Cortex of kidney (tissue), 1 donor: ENCODE measurements at places on chromosomes 5 and 9.

GRCh38 chr9:109315480-109316206 lies 5.2 kb downstream of the EPB41L4B start:
- no peak for DNase-seq

- DNase-seq: no peak
Measured at GRCh38 chr9:136273244-136273865, 27.7 kb upstream of the QSOX2 start.

- no peak for DNase-seq
Measured at GRCh38 chr9:76198336-76198735, 195.9 kb downstream of the RFK start.

GRCh38 chr5:123515904-123516303 lies 3.9 kb downstream of the CSNK1G3 start:
- DNase-seq: no peak

DNA sequence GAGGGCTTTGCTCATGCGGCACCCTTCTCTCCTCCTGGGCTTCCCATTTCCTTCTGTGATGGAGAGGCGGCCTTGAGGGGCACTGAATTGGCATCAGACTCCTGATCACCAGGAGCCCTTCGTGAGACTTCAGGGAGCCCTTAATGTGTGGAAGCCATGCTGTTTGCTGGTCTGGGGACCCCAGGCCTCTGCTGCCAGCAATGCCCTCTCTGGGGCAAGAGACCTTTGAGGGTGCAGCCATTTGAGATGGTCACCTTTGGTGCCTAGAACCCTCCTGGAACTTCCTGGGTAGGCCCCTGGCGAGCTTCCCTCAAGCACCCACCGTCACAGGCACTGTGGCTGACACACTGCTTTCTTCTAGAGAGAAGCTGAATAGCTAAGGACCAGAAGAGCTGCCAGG lies 338.7 kb upstream of the IRX4 start:
- no peak for DNase-seq

DNA sequence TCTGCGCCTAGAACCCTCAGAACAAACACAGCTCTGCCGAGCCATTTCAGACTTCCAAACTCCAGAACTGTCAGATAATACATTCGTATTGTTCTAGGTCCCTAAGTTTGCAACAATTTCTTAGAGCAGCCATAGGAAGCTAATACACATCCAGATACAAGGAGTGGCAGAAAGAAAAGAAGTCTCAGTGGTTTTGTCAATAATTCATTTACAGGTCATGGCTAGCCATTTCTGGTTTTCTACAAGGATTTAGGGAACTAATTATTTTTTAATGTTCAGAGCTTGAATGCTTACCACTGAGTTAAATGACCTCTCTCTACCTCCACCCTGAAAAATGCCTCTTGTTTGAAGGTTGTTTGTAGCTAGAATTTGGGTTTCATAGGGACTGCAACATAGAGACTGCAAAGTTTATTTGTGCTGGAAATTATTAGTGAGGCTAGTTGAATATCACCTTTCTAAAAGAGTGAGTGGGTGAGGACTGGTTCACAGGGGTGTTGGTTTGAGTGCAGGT lies 15.5 kb upstream of the ERMP1 start:
- no peak for DNase-seq

DNA sequence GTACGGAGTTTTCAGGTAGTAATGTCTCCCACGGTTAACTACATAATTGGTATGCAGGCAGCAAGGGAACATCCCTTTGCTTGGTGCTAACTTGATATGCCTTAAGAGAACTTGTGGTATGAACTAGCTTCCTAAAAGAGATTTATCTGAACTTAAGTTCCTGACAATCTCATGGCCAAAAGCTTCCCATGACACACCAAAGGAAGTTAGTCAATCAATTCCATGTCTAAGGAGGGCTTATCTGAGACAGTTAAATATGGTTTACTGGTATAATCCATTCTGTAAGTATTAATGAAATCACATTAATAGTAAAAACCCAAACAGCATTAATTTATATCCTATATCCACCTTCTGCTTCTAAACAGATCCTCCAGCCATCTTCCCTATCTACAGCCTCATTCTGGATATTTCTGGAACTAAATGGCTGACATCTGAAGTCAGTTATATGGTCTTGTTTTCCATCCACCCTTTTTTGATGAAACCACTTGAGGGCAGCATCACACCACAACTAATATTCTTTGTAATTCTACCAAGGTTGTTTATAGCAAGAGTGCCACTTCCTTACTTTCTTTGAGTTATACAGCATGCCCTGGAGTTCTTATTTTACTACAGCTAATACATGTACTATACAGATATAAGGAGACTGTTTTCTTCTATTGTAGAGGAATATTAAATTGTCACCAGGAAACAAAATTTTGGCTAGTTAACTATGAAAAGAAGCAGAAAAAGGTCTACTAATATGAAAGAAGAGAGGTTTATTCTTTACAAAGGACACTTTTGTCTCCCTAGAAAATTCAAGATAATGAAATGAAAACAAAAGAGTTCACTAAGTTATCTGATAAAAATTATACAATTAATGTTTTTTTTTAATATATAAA lies 34.7 kb downstream of the SHOC1 start:
- no peak for DNase-seq

- no peak for DNase-seq
Measured at GRCh38 chr9:124818431-124819281, 34.6 kb upstream of the WDR38 start.

DNA sequence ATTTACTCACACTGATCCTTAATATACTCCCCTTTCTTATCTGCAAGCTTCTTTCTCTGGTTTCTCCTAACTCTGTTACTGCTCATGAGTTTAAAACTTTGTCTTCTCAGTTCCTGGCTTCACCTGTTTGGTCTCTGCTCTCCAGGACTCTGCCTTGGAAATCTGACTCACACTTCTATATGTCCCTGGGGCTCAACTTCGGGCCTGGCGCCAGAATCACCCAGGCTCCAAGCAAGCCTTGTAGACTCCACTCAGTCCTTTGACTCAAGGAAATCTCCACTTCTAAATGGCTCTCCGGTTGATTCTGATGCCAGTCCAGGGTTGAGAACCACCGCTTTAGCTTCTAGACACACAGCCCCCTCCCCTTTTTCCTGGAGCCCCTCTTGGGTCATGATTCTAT lies 57.8 kb downstream of the TMC1 start:
- no peak for DNase-seq

DNA sequence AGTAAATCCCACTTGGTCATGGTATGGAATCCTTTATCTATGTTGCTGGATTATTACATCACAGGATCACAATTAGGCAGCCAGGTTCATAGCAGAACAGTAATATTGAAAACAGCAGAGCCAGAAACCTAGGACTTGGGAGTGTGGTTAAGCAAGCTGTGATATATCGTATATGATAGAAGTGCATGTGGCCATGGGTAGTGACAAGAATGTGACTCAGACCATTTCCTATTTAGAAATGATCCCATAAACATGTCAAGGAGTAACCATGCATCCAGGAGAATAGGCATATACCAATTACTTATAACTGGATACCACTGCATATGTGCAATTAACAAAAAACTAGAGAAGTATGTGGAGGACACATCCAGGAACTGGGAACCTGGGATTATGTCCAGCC lies 31.2 kb downstream of the AMBP start:
- no peak for DNase-seq

DNA sequence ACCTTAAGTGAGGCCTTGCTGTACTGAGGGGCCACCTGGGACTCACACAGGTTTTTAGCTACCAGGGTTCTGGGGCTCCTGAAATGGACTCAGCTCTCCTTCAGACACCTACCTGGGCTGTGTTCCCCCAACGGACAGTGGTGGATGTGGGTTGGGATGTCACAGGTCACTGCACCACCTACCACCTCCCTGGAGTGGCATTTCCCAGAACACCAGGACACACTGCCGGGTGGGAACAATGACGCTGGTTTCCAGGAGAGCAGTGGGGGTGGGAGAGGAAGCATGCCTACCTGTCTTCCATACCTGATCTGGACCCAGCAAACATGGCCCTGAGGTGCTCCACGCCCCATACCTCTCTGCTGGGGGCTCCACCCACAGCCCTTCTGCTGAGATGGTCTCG lies 20.9 kb downstream of the ERGIC1 start:
- no peak for DNase-seq

GRCh38 chr9:134544388-134545214 lies 97.0 kb upstream of the COL5A1 start:
- DNase-seq: no peak

- DNase-seq: no peak
Measured at GRCh38 chr5:88662846-88663245, 220.1 kb downstream of the MEF2C start.

DNA sequence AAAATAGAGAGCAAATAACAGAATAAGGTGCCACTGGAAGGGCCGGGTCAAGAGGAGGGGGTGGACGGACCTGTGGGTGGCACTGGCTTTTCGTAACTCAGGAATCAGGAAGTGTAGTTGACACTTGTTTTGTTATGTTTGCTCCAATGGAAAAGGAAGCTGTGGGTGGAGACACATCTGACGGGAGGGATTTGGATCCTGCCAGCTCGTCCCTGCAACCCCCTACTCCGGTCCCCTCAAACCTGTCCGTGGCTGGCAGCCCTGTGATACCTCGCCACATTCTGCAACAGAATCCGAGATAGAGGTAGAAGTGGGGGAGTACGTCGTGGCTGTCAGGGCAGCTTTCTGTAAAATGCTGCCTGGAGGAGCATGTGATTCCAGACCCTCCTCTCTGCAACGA lies 104.2 kb upstream of the IER5L start:
- no peak for DNase-seq

DNA sequence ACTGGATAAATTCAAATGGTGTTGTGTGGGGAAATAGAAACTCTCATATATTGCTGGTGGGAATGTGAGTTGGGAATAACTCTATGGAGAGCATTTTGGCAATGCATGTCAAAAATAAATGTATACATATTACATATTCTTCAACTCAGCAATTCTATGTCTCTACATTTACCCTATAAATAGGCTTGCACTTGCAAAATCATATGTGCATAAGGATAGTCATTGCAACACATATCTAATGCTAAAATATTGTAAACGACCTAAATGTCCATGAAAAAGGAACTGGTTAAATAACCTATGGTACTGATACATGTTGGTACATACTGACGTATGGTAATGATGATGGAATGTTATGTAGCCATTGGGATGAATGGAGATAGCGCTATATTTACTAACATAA lies 94.5 kb upstream of the CHD1 start:
- no peak for DNase-seq

DNA sequence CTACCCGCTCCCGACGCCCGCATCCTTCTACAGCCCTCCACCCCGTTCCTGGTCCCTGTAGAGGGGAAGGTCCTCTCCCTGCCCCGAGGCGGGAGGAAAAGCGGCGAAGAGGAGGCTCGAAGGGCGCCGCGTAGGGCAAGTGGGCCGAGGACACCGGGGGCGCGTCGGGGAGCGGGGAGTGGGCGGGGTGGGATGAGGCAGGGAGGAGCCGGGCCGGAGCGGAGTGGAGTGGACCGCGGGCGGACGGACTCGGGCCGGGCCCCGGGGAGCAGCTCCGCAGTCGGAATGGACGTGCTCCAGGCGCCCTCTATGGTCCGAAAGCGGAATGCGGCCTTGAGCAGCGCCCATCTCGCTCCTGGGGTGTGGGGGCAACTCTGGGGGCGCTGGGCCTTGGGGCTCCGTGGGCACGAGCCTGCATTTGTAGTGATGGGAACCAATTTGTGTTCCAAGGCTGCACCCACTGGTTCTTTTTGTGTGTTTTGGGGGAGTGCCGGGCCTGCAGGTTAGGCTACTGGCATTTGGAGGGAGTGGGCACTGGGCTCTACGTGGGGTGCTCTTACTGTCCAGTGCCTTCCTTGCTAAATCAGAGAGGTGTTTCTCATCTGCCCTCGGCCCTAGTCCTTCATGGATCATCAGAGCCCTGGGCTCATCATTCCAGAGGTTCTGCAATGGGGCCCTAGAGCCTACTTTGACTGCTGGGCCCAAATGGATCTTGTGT lies 7.3 kb downstream of the IRX1 start:
- DNase-seq: no peak
